ENCODE measurements at places on chromosomes 6 and 20.

- no peak for DNase-seq
Measured at GRCh38 chr6:113564371-113565171, 292.6 kb upstream of the MARCKS start.

- DNase-seq, result peak; percentile 2
Measured at GRCh38 chr6:98203170-98203806, 631.1 kb upstream of the POU3F2 start.

DNA sequence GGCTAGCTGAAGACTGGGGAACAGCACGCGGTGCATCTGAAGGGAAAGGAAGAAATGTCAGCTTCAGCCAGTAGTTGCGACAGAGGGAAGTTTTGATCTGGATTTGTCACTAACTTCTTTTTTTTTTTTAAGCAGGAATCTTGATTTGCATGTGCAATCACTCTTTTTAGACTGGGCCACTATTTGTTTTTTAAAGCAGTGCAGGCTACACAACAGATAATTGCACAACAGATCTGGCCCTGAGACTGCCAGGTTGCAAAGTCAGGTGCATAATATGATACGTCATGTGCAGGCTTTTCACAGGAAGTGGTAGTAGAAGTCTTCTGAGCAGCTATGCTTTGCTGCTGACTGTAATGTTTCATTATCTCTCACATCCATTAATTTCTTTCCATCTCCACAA lies 13.5 kb downstream of the PFDN4 start:
- no peak for DNase-seq

DNA sequence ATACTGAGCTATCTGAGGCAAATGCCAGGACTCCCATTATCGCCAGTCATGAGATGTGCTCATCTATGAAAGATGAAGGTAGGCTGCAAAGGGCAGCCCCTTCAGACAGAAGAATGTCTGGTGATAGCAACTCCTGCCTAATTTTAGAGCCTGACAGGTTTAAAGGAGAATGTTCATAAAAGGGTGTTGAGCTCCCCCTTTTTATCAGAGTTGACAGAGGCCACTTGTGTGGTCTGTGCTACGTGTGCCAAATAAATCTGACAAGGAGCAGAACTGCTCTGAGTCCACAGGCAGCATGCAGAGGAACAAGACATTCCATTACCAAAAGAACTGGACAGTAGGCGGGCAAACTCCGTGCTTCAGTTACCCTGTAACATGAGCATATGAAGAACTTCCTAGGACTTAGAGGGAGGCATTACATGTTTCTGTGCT lies 101.8 kb downstream of the PREP start:
- no peak for DNase-seq

GRCh38 chr6:113329942-113330635 lies 527.1 kb upstream of the MARCKS start:
- DNase-seq, result no peak

GRCh38 chr6:156098839-156099238 lies 643.2 kb upstream of the NOX3 start:
- no peak for DNase-seq

- no peak for DNase-seq
Measured at GRCh38 chr6:145531822-145532221, 203.5 kb downstream of the EPM2A start.

DNA sequence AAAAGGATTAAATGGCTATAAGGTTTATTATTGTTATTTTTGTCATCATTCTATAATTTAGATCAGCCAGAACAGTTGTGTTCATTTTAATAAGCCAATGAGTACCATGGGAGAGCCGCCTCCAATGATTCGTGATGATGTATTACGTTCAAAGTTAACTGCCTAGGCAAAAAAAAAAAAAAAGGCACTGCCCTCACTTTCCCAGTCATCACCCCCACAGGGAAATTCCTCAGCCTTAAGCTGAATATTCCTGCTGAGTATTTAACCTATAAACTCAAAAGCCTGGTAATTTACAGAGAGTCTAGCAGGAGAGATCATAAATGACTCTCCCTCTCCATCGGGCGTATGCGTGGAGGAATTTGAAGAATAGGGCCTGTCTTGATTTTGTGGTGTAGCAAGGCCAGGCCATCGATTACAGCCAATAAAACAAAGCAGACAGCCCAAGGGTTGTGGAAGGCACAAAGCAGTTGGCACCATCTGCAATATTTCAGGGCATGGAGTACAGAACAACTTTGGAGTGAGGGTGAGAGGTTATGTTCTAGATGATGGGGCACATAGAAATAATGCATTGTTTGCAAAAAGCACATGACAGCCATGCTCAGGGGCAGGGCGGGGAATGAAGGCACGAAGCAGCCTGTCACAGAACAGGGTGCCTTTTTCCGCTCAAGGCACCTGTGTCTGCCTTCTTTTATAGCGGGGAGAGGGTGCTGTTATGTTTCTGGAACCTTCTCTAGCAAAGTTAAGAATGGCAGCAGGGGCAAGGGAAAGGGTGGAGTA lies 138.2 kb upstream of the DTNBP1 start:
- DNase-seq, result no peak

DNA sequence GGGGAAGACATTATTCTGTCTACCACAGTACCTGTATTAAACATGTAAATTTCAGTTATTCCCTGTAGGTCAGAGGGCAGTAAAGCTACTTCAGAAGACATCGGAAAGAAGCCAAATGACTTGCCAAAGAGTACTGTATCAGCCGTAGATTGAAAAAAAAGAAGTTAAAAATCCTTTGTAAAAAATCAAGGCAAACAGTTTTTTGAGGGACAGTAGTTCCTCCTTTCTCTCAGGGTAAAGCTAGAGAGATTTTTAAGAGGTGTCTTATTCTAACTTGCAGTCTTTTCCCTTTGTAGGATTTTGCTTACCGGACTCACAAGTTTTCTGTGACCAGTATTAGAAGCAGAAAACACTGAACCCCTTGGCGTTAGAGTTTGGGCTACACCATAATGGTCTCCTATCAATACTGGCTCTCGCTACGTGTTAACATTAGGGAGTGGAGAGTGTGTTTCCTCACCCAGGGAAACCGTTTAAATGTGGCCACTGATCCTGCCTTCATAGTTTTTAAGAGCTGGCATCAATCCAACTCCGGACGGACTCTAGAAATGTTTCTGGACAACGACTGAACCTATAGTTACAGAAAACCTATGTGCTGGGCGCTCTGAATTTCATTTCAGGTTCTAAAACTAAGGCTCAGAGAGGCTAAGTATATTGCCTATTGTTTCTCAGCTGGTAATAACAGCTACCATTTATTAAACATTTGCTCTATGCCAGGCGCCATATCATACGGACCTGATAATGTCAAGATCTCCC lies 1.3 kb upstream of the ASXL1 start:
- DNase-seq, result no peak

- DNase-seq, result no peak
Measured at GRCh38 chr20:1975291-1975690, 18.6 kb downstream of the PDYN start.

DNA sequence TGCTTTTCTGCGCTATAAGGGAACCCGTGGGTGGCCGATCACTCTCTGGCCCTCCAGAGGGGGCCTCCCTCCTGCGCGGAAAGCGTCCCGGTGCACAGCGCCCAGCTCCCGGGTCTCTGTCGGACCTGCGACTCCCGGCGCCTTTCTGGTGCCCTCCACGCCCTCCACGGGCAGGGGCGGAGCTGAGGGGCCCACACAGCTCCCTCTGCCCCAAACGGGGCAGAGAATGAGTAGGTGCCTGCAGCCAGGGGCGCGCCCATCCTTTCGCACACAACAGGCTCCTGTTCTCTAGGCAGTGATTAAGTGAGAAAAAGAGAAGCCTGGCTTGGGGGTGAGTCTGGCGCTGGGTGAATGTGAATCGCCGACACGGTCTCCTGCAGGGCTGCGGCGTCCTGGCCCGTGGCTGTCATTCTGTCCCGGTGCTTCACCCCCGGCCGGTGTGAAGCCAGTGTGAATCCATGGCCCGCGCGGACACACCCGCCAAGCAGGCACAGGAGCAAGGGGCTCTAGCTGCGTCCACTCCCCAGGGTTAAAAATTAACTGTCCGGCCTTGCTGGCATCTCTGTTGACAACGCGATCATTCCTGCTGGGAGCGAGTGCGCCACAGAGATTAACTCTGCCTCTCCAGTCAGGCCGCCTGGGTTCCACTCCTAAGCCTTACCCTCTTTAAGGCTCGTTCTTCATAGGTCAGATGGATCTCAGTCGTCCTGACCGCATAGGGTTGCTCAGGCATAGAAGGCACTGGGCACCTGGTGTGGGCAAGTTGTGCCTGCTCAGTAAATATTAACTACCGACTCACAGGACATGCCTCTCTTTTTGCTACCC lies 88.8 kb downstream of the PCSK2 start:
- DNase-seq, result no peak

DNA sequence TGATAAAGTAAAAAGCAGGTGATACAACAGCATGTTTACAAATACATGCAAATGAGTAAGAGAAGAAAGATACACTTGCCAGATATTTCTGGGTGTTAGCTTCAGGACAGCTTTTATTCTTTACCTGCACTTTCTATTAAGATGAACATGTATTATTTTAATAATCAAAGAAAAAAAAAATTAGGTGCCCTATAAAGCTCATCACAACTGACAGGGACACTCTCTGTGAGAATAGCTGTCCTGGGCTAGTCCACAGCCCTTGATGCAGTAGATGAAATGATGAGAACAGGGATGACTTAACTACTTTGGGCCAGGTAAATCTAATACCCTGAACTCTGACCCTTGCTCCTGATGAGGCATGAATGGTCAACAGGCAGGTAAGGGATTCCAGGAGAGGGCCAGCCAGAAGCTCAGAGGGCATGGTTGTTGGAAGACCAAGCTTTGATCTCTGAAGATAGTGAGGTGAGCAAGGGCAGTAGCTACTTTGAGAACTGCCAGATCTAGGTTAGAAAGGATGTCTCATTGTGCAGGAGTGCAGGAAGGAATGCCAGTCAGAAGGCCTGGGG lies 15.6 kb downstream of the NSFL1C start:
- no peak for DNase-seq

DNA sequence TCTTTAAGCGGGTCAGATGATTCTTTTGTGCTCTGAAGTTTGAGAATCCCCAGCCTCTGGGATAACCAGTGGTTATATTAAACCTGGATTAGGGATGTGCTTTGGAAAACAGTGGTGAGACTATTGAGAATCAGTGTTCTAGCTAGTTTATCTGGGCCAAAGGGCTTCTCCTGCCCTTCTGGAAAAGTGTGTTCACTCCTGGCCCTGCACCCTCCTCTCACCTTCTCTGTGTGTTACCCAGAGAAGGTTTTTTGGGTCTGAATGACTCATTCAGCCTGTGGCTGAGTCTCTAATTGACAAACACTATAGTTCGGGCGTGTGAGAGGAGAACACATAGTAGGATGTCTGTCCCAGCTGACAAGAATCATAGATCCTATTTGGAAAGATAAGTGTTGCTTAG lies 66.7 kb downstream of the LRRC1 start:
- DNase-seq, result no peak

GRCh38 chr6:15500078-15500740 lies 162.6 kb downstream of the DTNBP1 start:
- no peak for DNase-seq
